ENCODE measurements at places on chromosomes 2 and 18.

GRCh38 chr2:46379213-46380037, 82.2 kb downstream of the EPAS1 start:
- no peak for DNase-seq

- DNase-seq, result no peak
These were observed 186.9 kb downstream of the GFPT1 start for GRCh38 chr2:69200107-69200520.

DNA sequence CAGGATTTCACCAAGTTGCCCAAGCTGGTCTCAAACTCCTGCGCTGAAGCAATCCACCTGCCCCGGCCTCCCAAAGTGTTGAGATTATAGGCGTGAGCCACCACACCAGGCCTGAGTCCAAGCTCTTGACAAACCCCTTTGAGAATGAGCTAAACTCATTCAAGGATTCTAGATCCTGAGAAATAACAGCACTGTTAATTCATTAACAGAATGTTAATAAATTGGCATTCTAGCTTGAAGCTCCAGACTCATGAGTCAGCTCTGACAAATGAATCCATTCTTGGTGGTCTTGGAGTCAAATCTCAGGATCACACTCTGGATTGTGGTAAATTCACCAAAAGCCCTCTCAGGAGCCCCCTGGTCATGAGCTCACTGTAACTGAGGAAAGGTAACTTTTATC, 1.8 kb downstream of the NARS1 start:
- no peak for DNase-seq

GRCh38 chr18:74899554-74899953, 301.9 kb downstream of the ZNF407 start:
- no peak for DNase-seq

GRCh38 chr18:26685438-26686157, 137.2 kb upstream of the KCTD1 start:
- DNase-seq, result no peak

DNA sequence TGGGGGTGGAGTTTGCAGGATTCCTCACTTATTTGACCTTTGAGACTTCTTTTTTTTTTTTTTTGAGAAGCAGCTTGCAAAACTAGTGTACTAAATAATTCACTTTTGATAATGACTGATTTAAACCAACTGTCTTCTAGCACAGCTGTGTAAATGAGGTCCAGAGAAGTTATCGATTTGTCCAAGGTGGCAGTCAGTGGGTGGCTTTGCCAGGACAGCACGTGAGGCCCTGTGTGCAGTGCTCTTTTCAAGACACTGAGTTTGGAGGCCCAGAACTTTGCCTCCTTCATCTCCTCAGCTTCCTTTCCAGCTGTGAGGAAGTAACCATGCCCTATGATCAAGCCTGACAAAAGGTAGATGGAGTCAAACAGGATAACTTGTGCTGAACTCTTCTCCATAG, 92.9 kb upstream of the LCLAT1 start:
- no peak for DNase-seq

- no peak for DNase-seq
These were observed 47.2 kb downstream of the USP34 start for GRCh38 chr2:61423714-61424113.

- DNase-seq, result no peak
These were observed 1816.1 kb upstream of the LRRTM1 start for GRCh38 chr2:82120654-82121053.

DNA sequence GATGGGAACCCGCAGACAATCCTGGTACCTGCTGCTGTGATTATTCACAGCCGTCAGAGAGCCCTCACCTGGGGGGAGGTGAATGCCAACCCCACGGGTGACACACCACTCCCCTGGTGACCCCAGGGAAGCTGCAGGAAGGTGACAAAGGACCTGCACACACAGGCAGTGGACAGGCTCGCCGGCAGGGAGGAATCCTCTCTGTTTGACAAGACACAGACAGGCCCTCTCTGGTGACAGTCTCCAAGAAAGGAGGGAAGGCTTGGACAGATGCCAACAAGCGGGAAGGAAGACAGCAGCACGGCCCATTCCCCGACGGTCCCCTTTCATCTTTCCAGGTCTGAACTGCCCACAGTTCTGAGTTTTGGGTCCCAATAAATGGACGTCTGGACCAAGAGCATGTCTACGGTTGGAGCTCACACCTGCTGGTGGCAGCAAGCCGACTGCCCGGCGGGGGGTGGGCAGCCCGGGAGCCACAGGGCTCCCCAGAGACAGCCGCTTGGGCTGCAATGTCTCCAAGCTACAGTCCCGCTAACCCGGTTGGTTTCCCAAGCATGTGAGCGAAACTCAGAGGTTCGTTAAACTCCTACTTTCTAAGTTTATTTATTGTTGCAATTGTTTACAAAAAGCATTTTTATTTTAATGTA, 31.8 kb downstream of the HDAC4 start:
- DNase-seq, result no peak

GRCh38 chr2:23664066-23664788, 262.7 kb downstream of the ATAD2B start:
- DNase-seq, result no peak

DNA sequence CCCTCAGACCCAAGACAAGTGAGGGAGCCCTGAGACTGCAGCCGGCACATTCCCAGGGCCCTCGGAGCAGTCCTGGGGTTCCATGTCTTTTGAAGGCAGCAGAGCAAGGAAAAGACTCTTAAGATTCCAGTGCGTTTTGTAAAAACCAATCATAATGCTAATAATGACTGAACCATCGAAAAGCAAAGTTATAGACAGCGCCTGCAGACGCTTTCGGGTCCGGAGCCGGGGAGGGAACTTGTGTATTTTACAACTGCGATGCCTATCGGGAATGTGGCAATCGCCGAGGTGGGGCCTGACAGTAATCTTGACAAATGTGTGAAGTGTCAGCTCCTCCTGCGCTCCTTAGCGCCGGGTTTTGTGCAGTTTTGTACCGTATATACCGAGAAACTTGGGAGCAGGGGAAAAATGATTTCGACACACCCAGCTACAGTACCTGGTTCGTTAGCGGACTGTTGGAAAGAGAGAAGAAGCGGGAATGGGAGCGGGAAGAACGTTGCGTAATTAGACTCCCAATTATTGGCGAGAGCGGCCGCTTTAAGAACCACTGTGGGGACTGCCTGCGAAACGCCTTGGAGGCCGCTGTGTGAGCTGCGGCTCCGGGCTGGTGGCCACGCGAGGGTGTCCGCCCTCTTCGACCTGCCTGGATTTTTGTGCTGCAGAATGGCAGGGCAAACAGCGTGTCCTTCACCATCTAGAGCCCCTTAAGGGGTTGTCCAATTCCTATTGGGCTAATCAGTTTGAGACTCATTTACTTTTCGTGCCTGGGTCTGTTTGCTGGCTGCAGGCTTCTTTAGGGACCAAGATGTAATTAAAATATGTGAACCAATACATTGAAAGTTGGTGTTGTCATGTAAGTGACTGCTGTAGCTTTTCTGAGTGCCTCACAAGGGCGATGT, 2.4 kb downstream of the EPAS1 start:
- no peak for DNase-seq

DNA sequence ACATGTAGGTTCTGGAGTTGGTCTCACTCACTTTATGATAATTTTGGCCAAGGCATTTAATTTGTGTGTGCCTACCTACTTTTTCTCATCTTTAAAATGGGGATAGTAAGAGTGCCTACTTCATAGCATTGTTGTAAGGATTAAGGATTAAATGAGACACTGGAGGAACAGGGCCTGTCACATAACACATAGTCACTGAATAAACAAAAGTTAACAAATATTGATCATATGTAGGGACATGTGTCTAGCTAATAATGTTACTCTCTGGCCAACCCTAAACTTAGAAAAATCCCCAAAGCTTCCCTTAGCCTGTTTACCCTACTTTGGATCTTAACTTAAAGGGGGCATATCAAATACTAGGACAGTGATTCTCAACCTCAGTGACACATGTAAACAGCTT, 169.9 kb downstream of the MYO1B start:
- no peak for DNase-seq
